ENCODE measurements at places on chromosomes 1 and 21.

DNA sequence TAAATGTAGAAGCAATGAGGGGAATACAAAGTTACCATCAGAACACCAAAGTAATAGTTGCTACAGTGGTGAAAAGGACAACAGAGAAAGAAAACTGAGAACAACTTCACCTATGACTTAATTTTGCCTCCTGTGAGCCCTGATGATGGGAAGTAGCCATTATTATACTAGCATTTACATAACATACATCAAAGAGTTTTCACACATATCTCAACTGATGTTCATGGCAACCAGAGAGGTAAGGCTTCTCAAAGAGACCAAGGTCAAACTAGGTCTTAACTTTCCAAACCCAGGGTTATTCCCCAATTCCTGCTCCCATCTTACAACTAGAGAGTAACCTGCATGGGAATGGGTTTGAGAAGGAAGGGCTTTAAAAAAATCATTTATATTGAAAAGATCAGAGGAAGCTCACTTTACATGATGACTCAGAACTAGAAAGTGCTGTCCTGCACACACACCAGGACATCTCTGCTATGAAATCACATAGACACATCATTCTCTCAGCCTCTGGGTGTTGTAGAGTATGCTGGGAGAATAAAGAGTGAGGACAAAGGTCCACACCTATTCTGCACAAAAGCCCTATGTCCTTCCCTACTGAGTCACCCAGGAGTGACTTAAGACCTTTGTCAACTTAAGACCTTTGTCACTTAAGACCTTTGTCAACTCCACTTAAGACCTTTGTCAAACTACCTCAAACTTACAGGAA is 179.7 kb downstream of the TNFSF18 start:
- no peak for DNase-seq

DNA sequence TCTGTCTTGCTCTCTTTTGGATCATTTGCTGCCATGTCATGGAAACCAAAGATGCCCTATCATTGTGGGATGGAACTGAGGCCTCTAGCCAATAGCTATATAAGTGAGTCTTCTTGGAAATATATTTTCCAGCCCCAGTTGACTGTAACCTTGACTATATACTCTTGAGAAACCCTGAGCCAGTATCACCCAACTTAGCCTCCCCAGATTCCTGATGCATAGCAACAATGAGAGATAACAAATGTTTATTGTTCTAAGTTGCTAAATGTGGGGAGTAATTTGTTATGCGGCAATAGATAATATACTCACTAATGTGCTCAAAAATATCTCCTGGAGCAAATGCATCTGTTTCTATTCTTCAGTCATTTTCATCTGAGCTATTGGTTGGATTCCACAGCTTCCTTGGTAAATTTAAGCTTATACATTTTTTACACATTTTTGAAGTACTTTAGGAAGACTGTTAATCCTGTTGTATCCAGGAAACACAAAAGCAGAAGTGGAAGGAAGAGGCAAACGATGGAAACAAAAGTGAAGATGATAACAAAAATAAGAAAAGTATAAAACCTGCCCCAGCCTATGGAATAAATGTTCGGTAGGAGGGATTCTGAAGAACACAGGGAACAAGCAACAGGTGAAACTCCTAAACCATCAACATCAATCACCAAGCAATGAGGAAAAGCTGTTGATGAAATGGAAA is 6.3 kb upstream of the SRRM1 start:
- DNase-seq: no peak

DNA sequence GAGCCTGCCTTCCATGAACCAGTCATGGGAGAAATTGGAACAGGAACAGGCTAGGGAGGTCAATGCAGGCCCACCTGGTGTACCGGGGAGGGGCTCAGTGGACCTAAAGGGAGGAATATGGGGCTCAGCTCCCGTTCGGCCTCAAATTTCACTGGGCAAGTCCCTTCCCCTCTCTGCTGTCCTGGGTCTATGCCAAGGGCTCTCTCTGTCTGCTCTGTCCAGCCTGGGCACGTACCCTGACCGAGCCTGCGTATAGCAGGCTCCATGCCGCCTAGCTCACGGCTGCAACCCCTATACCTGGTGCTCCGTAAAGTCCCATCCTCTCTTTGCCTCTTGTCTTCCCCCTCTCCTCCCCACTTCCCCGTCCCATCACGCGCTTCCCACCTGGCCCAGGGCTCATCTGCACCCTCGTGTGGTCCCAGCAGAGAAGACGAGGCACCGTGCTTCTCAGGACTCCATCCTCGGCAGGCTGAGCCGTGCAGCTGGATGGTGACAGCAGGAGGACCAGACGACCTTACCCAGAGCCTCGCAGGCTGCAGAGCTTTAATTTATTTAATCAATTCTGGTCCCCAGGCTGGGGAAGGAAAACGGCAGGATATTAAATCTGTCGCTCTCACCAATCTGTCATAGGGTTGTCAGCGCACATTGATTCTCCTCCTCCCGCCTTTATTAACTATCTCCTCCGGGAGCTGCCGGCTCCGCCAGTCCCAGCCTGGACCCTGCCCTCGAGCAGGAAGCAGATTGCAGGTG is 25.0 kb upstream of the DISP3 start:
- no peak for DNase-seq

GRCh38 chr1:34460193-34460592 is 283.5 kb downstream of the C1orf94 start:
- peak; percentile 27 for DNase-seq

- DNase-seq: no peak
Observed at GRCh38 chr1:67908250-67908936, 75.1 kb upstream of the GNG12 start.

DNA sequence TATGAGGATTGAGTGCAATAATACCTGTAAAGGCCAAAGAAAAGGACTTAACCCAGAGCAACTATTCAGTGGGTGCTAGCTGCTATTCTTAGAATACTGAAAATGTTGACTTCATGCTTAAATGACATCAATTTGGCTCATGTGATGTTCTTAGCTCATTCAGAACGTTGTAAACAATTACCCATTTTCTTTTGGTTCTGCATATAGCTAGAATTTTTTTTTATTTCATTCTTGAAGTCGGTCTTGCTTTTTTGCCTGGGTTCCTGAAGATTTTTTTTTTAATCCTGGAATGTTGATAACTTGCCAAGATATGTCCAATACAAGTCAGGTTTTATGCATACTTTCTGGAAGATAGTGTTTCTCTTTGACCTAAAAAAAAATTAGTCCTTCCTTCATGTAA is 772.0 kb downstream of the LTN1 start:
- no peak for DNase-seq

DNA sequence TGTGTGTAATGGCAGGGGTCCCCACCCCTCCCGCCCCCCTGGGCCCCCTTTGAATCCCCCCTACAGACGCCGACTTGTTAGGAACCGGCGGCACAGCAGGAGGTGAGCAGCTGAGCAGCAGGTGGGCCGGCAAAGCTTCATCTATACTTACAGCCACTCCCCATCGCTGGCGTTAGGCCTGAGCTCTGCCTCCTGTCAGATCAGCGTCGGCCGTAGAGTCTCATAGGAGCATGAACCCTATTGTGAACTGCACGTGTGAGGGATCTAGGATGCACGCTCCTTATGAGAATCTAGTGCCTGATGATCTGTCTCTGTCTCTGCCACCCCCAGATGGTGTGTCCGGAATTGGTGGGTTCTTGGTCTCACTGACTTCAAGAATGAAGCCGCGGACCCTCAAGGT is 14.9 kb upstream of the VPS26C start:
- DNase-seq: no peak

DNA sequence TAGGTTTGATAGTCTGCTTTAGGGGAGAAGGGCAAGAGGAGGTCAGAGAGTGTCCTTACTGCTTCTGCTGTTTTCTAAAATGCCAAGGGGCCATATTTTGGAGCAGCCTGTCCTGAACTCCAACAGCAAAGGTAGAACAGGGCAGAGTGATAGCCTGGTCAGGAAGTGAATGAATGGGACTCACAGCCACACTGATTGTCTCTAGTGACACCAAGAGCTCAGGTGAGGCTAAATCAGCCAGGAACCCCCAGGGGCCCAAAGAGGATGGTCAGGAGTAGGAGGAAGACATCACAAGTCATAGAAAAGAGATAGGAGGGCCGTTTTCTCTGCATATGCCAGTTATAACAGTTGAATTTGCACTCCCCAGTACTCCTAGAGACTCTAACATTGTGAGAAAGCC is 97.4 kb upstream of the DUSP10 start:
- no peak for DNase-seq

GRCh38 chr21:42414928-42415769 is 11.4 kb downstream of the UBASH3A start:
- DNase-seq: peak; percentile 90

DNA sequence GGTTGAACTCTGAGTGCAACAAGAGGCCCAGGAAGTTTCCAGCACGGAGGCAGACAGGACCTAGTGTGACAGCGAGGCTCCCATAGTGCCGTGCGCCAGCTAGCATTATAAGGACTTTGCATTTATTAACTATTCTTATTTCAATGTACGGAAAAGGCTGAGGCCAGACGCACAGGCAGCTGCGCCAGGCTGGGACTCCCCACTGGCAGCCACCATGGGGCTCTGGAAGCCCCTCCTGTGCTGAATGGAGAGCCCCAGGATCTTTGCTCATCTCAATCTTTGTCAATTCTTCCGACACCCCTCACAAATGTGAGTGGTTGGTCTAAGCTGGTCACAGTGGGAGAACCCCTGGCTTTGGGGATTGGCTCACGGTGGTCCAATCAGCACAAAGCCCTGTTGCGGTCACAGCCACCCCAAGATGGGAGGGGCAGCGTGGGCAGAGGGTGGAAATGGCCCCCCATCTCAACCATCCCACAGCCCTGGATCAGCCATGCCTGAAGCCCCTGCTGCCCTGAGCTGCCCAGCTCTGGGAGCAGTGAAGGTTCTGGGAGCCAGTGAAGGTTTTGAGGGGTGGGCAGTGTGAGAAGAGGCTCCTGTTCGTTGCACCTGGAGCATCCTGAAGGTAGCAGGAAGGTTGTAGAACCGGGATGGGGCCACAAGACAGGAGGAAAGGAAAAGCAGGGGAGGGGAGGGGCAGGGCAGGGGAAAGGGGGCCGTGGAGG is 59.5 kb upstream of the ADARB1 start:
- DNase-seq: no peak

- DNase-seq: no peak
Observed at GRCh38 chr1:163974120-163974519, 584.9 kb upstream of the PBX1 start.

DNA sequence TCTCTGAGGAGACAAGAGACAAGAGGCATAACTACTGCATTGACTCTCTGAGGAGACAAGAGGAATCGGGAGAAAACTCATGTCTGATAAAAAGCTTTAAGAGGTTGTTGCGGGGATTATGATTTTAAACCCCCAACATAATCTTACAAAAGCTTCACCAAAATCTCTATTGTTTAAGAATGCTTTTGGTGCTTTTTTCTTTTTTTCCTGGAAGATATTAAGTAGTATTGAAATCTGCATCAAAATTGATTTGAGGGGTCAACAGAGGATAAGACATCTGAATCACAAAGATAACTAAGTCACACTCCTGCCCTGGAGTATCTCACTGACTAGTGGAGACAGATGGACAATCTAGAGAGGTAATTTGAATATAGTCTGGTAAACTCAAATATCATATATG is 115.6 kb upstream of the MROH9 start:
- DNase-seq: no peak

DNA sequence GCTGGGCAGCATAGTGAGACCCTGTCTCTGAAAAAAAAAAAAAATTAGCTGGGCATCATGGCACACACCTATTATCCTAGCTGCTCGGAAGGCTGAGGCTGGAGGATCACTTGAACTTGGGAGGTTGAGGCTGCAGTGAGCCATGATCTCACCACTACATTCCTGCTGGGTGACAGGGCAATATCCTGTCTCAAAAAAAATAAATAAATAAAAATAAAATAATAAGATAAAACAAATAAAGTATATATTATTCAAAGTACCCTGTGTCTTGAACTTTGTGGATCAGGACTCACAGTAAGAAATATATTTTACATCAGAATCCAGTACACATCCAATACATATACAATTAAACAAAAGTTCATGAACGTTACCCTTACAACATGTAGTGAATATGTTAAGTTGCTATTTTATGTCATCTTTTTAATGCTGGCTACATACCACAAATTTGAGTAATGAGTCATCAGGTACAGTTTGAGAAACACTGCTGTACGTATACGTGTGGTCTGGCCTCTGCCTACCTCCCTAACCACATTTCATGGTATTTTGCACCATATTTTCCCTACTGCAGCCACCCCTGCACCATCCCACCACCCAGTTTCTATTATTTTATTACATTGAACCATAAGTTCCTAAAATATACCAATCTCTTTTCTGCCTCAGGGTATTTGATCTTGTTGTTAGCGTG is 4.4 kb downstream of the NME7 start:
- no peak for DNase-seq

GRCh38 chr1:26069941-26070295 is 2.5 kb upstream of the TRIM63 start:
- DNase-seq: no peak

- DNase-seq: no peak
Observed at GRCh38 chr1:63414691-63415365, 47.4 kb downstream of the ALG6 start.

DNA sequence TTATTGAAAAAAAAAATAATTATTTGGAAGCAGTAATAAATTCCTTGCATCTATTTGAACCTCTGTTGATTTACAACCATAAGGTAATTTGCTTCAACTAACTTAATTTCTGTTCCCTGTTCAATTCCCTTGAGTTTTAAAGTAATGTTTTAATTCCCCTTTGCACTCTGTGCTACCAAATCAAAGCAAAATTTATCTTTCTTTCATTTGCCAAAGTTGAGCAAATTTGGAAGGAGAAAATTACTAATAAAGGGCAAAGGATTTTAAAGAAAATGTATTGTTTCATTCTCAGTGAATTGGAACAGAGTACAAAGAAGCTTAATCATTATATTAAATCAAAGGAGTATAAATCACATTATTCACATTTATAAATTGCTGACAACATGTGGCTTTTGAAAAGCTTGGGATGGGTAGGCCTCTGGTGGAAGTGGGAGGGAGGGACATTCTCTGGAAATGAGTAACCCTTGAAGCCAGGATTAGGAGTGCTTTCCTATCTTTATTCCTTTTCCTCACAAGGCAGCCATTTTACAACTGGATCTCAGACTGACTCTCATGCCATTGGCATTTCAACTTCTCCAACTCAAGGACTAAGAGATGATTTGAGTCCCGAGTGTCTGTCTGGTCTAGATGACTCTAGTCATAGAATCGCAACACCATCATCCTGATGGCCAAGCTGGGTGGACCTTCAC is 331.6 kb upstream of the DUSP10 start:
- no peak for DNase-seq

DNA sequence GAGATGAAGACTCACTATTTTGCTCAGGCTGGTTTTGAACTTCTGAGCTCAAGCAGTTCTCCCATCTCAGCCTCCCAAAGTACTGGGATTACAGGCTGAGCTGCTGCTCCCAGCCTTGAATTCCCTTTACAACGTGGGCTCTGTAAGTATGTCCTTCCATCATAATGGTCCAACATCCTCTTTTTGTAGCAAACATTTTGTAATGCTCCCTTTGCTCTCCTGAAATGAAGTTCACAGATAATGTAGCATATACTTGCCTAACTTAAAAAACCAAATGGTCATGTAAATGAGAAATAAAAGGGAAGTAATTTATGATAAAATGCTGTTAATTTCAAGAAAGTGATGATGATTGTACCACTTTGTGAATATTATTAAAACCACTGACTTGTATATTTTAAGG is 30.5 kb upstream of the THEM4 start:
- peak; percentile 67 for DNase-seq

GRCh38 chr1:4602462-4603294 is 51.7 kb upstream of the AJAP1 start:
- no peak for DNase-seq
